ENCODE measurements at places on chromosomes 13 and 19. TPM values are rescaled to one million over a fixed set of nuclear protein-coding genes. Genes with fewer than 3 reads are reported as not detected.

- H3K36me3 ChIP-seq: no peaks in the 10 kb centered on the region
- H3K4me1 ChIP-seq: no peaks in the 10 kb centered on the region
- no peaks in the 10 kb centered on the region for H3K27me3 ChIP-seq
- no peak overlapping the region for H3K4me3 ChIP-seq
- DNase-seq: no peak
Measured at GRCh38 chr13:90673746-90674145, 673.7 kb upstream of the MIR17HG start.

DNA sequence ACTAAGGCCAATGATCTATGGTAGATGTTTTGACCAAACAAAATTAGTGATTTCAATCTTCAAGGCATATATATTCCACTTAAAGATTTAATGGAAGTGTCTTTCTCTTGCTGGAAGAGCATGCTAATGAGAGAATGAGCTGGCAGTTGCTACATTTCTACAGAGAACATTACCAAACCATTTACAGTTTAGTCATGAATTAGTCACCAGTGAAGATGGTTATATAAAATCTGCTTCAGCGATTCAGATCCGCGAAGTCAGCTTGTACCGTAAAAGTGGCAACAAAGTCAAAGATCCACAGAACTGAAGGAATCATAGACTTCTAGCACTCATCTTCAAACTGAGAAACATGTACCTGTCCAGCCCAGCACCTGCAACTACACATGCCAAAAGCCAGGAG, 156.3 kb downstream of the SLITRK5 start:
- no peaks in the 10 kb centered on the region for H3K4me1 ChIP-seq
- H3K36me3 ChIP-seq: no peaks in the 10 kb centered on the region
- no peak for DNase-seq

- H3K27me3 ChIP-seq: no peaks in the 10 kb centered on the region
- H3K4me3 ChIP-seq: no peak overlapping the region
- no peaks in the 10 kb centered on the region for H3K36me3 ChIP-seq
- DNase-seq: no peak
- H3K4me1 ChIP-seq: no peaks in the 10 kb centered on the region
Measured at GRCh38 chr13:67221630-67222226, 8.4 kb downstream of the PCDH9 start.

GRCh38 chr19:55530996-55531395, 5.9 kb downstream of the SBK2 start:
- H3K27ac ChIP-seq: no peak overlapping the region
- DNase-seq: no peak
- H3K36me3 ChIP-seq: no peaks in the 10 kb centered on the region
- no peak overlapping the region for H3K4me3 ChIP-seq
- H3K4me1 ChIP-seq: no peaks in the 10 kb centered on the region
- no peaks in the 10 kb centered on the region for H3K27me3 ChIP-seq

The PRRG2 gene
- total RNA-seq: 0.84 TPM

- H3K27ac ChIP-seq: peak overlapping the region; percentile 97
- H3K4me3 ChIP-seq: peak overlapping the region; percentile 89
- H3K27me3 ChIP-seq: no peaks in the 10 kb centered on the region
- H3K36me3 ChIP-seq: peaks cover 14% of the 10 kb centered on the region
Measured at GRCh38 chr13:27619093-27619727, 1.1 kb downstream of the LNX2 start.

DNA sequence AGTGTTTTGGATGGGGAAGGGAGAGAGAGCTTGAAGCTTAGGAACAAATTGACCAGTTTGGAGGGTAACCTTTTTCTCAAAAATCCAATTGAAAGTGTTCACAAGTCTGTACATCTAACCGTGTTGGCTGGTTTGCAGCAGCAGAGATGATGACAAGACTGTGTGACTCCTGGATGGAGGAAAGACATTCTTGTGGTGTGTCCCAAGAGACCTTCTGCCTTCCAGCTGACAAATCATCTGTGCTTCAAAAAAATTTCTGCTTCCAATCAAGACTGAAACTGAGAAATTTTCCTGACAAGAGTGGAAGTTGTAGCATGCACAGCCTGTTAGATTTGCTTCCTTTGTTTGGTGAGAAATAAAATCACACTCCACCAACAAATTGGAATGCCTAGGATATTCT, 56.2 kb downstream of the LACC1 start:
- H3K36me3 ChIP-seq: no peaks in the 10 kb centered on the region
- H3K4me1 ChIP-seq: no peaks in the 10 kb centered on the region
- no peak overlapping the region for H3K4me3 ChIP-seq
- H3K27me3 ChIP-seq: peaks cover 4% of the 10 kb centered on the region
- no peak for DNase-seq
- no peak overlapping the region for H3K27ac ChIP-seq

The PRR19 gene
- total RNA-seq: not detected

The PNMA8C gene
- not detected for total RNA-seq

- no peak overlapping the region for H3K4me3 ChIP-seq
- no peaks in the 10 kb centered on the region for H3K27me3 ChIP-seq
- DNase-seq: no peak
- no peak overlapping the region for H3K27ac ChIP-seq
- no peaks in the 10 kb centered on the region for H3K4me1 ChIP-seq
Measured at GRCh38 chr13:105984236-105984635, 551.2 kb downstream of the EFNB2 start.

DNA sequence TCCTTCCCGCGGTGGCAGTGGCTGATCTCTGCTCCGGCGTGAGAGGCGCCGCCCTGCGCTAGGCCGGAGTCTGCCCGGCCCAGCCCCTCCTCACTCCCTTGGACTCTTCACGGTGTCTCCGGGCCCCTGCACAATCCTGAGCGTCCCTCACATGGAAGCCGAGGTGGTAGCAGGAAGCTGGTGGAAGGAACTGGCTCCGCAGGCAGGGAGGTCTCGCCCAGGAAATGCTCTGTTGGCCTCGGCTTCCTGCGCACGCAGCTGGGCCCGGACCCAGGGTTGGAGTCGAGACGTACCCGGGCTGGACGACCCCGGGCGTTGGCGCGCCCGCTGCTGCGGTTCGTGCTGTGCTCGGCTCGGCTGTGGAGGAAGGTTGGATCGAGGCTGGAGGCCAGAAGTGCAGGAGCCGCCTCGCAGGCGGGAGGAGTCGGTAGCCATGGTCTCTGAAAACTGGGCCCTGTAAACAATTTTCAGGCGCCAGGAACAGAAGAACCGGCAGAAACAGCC, 46.3 kb downstream of the ZNF724 start:
- no peak for DNase-seq
- H3K36me3 ChIP-seq: no peaks in the 10 kb centered on the region
- no peaks in the 10 kb centered on the region for H3K27me3 ChIP-seq

- no peak overlapping the region for H3K27ac ChIP-seq
- H3K27me3 ChIP-seq: no peaks in the 10 kb centered on the region
- H3K36me3 ChIP-seq: peaks cover 37% of the 10 kb centered on the region
- H3K4me1 ChIP-seq: peaks cover 13% of the 10 kb centered on the region
- no peak overlapping the region for H3K4me3 ChIP-seq
Measured at GRCh38 chr13:98873377-98874028, 104.4 kb downstream of the DOCK9 start.

- no peaks in the 10 kb centered on the region for H3K27me3 ChIP-seq
- H3K27ac ChIP-seq: no peak overlapping the region
- no peak overlapping the region for H3K4me3 ChIP-seq
- no peaks in the 10 kb centered on the region for H3K4me1 ChIP-seq
- no peak for DNase-seq
Measured at GRCh38 chr13:31686670-31687425, 52.5 kb upstream of the RXFP2 start.

The CGB3 gene
- not detected for total RNA-seq
